HL-60 (cell line): ENCODE measurements at places on chromosomes 7 and 10.

GRCh38 chr10:49817845-49818244 is 55.7 kb upstream of the OGDHL start:
- DNase-seq, result no peak

GRCh38 chr7:38881015-38881414 is 28.0 kb downstream of the VPS41 start:
- DNase-seq, result no peak

DNA sequence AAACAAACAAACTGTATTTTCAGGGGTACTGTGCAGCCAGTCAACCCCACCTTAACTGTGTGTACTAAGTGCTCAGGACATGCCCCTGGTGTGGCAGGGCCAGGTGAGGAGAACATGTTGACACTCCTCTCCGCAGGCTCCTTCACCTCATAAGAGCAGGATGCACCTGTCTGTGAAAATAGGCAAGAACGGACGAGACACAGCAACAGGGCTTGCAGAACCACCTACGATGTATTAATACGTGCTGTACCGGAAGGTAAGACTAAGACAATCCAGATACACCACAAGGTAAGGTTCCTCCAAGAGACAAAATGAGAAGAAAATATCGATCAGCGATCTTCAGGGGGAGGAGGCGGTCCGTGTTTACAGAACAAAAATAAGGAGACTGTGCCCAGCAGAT is 65.8 kb upstream of the CAMK2B start:
- no peak for DNase-seq

- no peak for DNase-seq
Measured at GRCh38 chr7:3196629-3197400, 104.2 kb upstream of the SDK1 start.

DNA sequence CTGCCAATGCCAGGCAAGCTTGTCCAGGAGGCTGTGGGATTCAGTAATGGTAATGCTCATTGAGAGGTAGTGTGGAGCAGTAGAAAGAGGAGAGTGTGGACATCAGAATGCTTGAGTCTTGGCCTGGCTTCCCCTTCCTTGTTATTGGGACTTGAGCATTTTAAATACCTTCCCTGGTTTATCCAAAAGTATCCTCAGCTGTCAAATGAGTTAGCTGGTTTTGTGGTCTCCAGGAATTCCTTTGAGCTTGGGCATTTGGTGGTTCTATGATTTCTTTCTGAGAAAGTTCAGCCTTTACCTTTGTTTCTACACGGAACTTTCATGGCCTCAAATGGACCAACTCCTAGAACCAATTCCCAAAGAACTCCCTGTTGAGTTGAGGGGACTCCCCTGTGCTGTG is 264.3 kb downstream of the PTEN start:
- DNase-seq, result no peak

DNA sequence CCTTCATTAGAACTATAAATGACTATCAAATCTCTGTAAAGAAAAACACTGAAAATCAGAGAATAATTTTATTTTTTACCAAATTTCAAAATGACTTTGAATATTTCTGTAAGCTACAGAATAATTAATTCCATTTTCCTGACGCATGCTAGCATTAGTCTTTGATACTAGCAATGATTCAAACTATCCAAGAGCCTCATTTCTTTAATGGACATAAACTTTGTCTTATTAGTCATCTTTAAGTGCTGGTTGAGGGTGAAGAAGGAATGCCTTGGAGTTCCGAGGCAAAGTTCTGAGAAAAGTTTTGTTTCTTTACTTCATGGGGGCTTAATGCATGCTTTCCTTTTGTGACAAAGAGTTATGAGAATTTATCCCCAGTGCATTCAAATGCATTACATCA is 137.3 kb downstream of the AGMO start:
- no peak for DNase-seq

GRCh38 chr7:130912082-130912861 is 178.3 kb upstream of the KLF14 start:
- no peak for DNase-seq

GRCh38 chr7:36827726-36828703 is 103.7 kb upstream of the AOAH start:
- DNase-seq, result no peak

DNA sequence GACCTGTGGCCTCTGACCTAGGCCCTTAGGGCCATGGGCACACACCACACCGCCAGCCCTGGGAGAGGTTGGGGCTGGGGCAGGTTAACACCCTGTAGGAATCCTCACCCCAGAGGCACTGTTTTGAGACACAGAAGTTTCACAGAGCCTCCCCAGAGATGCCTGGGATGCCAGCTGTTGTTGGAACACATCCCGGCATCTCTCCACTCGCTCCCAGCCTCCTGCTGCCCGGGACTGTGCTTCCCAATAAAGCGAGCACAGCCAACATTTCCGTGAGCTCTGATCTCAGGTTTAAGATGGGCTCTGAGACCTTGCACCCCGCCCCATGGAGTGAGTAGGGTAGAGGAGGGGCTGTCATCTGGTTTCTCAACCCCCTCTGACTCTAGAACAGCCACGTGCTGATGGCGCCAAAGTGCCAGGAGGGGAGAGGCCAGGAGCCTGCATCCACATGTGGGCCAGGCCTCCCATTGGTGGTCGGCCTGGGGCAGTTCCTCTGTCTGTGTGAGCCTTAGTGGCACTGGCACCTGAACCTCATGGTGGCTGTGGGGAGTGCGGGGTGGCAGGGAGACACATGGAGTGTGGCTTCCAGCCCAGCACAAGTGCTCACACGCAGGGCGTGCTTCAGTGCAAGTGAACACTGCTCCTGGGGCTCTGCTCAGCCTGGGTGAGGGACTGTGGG is 54.7 kb downstream of the RASGEF1A start:
- DNase-seq, result no peak

DNA sequence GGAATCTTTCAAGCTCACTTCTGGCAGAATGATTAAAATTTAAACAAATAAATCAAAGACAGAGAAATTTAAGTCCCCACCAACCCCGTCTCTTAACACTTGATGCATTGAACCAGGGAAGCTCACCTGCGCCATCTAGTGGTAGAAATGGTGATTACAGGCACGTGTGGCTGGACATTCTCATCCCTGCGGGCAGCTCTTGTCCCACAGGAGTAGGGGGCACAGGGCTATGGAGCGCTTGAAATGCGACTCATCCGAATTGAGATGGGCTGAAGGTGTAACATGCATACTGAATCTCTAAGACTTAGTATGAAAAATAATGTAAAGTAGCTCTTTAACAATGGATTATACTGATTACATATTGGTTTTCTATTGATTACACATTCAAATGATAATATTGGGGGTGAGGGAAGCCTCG is 24.8 kb upstream of the SLIT1 start:
- peak; percentile 63 for DNase-seq

DNA sequence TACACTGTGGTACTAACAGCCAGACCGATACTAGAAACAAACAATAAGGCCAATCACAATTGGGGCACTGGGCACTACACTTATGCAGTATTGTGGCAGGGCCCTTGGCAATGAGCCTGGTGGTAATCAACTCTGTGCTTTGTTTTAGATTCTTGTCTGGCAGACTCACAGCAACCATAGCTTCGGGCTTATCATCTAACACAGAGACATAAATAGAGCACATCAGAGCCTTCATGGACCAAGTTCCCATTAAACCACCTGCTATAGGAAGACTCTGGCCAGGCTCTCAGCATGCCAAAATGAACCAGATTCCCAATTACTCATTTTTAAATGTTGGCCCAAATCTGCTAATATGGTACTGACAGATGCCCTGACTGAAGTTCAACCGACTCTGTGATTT is 218.6 kb downstream of the DGKI start:
- DNase-seq, result no peak

GRCh38 chr7:49618028-49618427 is 155.4 kb upstream of the VWC2 start:
- no peak for DNase-seq

DNA sequence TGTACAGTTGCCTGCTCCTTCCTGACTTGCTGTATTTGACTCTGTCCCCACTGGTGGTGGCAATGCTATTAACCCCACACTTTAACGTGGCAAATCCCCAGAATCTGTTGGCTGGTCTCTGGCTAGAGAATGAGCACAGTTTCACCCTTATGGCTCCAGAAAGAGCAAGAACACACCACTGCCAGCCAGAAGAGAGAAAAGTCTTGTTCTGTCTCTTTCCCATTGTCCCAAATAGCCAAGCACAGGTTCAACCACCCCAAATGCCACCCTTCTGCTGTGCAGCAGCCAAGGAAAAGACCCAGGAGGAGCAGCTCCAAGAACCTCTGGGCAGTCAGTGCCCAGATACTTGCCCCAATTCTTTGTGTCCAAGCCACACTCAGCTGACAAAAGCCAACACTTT is 11.3 kb downstream of the SLC16A9 start:
- DNase-seq, result no peak

DNA sequence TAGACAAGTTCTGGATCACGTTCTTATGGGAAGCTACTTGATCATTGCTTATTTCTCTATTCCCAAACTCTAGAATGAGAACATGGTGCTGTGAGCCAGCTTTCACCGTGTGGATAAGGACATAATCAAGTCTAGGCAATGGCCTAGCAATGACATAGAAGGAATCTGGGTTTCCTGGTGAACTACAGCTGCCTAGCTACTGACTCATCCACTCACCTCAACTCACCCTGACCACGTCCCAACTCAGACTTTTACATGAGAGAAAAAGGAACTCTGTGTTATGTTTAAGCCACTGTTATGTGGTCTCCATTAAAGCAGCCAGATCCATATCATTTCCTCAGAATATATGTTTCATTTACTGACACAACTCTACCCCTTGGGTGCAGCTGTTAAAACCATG is 18.8 kb upstream of the MET start:
- no peak for DNase-seq

DNA sequence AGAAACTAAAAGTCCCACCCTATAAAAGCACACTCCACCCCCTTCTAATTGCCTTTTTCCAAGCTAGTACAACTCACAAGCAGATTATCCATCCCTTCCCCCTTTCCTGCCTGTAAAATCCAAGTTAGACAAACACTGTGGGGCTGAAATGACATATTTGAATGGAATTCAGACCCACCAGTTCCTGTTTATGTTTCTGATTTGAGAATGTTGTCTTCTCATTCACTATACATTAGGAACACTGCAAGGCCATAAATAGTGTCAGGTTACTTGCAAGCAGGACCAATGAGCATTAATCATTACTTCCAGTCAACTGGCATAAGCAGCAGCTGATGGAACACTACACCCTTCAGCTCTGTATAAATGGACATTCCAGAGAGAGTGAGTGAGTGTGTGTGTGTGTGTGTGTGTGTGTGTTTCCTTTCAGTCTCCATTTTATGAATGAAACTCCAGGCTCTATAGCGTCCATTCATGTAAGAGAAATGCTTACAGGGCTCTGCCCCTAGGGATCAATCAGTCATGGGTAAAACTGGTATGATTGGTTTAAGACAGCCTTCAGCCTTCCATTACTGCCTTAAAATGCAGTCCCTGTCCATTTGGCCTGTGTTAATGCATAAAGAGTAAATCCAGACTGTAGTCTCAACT is 69.3 kb downstream of the ETV1 start:
- no peak for DNase-seq

DNA sequence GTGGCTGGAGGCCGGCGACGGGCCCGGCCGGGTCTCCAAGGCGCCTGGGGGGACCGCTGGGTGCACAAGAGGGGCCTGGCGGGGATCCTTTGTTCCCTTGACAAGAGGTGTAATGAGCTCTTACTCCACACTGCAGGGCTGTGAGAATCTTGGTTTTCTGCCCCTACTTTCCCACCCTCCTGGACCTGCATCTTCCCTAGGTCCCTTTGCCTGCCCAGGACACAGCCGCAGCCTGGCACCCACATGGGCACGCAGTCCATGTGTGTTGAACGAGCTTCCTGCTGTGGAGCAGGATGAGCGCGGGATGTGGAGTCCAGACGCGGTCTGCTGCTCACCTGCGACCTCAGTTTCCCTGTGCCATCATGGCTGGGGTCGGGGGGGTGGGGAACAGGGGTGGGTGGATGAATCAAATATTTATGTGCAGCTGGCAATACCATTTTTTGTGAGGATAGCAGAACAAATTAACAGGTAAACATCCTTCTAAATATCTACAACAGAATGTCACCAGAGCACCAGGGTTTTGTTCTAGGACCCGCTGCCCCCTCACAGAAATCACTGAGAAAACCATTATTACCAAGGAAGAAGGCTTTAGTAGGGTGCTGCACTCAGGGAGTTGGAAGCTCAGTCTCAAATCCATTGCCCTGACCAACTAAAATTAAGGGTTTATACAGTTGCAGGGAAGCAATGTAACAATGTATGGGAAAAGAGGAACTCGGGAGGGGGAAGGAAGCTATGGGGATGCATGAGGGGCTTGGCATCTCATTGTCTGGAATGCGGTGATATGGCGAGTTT is 474 bp upstream of the NSMCE4A start:
- no peak for DNase-seq

DNA sequence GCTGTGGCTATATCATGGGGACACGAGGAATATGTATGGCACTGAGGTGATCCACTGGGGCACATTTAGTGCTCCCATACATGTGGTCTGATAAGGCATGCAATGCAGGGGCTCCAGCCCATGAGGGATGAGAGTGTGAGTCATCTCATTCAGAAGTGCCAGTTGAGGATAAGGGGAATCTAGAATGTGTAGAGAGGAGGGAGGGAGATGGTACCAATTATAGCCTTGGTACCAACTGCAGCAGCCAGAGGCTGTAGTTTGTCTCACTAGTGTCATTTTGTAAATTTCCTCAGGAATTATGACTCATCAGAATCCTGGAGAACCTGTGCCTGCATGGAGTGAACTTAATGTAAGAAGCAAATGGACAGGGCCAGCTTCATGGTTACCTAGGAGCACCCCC is 46.2 kb downstream of the LAMB4 start:
- DNase-seq, result no peak
